ENCODE measurements at places on chromosomes 5 and 9.

DNA sequence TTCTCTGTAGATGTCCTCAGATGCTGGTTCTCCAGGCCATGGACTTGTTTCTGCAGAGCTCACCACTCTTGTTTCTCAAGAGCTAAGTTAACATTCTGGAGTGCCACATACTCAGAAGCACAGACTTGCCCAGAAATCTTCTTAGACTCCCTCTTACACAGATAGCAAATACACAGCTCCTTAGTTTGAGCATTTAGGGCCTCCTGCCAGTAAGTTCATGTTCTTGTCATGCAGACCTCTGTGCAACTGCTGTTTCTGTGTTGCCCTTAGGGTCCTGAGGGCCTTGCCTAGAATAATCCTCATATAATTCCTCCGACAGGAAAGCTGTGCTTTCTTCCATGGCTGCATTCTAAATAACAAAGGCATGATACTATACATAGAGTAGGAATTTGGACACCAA lies 1.3 kb upstream of the PTPDC1 start:
- DNase-seq, result no peak

DNA sequence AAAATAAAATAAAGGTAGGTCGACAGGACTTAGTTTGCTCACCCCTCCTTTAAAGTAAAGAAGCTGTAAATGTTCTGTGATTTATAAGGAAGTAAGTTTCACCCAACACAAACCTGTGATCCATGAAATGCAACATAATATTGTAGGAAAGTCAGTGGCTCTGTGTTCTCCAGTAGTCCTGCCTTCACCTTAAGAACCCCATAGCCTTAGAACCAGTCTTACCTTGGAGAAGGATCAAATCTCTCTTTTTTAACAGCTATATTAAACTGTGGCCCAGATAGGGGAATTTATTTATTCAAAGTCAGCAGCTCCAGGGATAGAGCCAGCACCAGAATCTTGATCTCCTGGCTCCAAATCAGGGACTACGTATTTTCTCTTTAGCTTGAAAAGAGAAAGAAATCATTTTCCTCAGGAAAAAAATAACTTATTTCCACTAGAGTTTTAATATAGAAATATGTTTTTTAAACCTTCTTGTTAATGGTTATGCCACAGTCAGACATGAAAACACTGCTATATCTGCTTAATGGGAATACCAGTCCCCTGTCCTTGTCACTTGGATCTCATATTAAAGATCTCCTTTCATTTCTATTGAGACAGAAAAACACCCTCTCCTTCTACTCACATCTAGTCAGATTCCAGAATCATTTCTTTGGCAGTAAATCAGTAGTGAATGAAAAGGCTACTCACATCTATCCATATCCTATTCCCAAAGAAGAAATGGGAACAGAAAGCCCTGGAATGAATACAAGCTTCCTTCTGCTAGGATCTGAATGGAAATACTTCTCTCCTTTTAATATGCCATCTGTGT lies 269.2 kb upstream of the TNC start:
- DNase-seq, result no peak

- no peak for DNase-seq
Measured at GRCh38 chr5:15703901-15704300, 203.9 kb downstream of the FBXL7 start.

DNA sequence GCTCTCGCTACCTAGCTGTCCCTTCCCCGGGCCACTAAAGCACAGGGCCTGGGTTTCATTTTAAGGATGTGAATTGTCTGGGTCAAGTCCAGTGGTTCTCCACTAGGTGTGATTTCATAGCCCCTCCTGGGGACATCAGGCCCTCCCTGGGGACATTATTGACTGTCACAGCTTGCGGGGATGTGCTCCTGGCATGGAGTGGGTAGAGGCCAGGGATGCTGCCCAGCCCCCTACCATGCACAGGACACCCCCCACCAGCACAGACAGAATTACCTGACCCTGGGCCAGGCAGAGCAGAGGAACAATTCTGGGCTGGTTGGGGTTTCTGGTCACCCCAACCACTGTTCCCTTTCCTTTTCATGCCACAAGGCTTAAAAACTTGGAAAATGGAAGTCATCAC lies 4.1 kb downstream of the FAM78A start:
- no peak for DNase-seq
